HT-29 (cell line): ENCODE measurements at places on chromosomes 16 and 17. TPM values are rescaled to one million over a fixed set of nuclear protein-coding genes. Genes with fewer than 3 reads are reported as not detected.

The HOXB6 gene
- total RNA-seq: 160 and 174 TPM in 2 replicates

The ZPBP2 gene
- not detected in 2 replicates for total RNA-seq

The EVI2B gene
- not detected in 2 replicates for total RNA-seq

The DRC3 gene
- 0.03 and 0.78 TPM in 2 replicates for total RNA-seq

The RNF43 gene
- 113 and 136 TPM in 2 replicates for total RNA-seq

The CRYM gene
- 0.61 and 1.8 TPM in 2 replicates for total RNA-seq

The EFCAB13 gene
- total RNA-seq: 0.10 TPM in 1 of 2 replicates, not detected in the other

The ALOX15B gene
- not detected in 2 replicates for total RNA-seq

The NETO2 gene
- 5.7 and 7.1 TPM in 2 replicates for total RNA-seq

The STXBP4 gene
- total RNA-seq: 3.4 and 4.1 TPM in 2 replicates

The NTN1 gene
- 0.03 and 0.10 TPM in 2 replicates for total RNA-seq

- DNase-seq: no peak
Measured at GRCh38 chr17:64135000-64135399, 5.1 kb upstream of the ERN1 start.

DNA sequence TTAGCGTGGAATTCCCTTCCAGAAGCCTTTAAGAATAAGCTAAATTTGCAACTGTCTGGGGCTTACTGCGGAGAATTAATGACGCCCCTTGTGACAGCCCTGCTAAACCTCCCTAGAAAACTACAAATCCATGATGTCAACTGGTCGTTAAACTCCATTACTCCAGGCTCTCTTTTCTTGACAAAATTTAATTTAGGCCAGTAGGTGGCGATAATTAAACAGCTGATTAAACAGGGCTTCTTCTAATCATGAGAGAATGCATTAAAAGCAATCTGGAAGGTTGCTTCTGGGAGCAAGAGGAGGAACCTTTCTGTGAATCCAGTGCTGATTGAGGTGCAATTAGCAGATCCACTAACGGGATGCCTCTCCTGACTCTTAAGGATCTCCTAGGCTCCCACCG lies 8.1 kb upstream of the NLRP1 start:
- peak; percentile 55 for DNase-seq

GRCh38 chr17:1145311-1145986 lies 34.3 kb downstream of the ABR start:
- no peak for DNase-seq

GRCh38 chr16:66045626-66046025 lies 320.9 kb upstream of the CDH5 start:
- no peak for DNase-seq

GRCh38 chr17:81706232-81706611 lies 3.1 kb downstream of the MRPL12 start:
- DNase-seq: no peak

DNA sequence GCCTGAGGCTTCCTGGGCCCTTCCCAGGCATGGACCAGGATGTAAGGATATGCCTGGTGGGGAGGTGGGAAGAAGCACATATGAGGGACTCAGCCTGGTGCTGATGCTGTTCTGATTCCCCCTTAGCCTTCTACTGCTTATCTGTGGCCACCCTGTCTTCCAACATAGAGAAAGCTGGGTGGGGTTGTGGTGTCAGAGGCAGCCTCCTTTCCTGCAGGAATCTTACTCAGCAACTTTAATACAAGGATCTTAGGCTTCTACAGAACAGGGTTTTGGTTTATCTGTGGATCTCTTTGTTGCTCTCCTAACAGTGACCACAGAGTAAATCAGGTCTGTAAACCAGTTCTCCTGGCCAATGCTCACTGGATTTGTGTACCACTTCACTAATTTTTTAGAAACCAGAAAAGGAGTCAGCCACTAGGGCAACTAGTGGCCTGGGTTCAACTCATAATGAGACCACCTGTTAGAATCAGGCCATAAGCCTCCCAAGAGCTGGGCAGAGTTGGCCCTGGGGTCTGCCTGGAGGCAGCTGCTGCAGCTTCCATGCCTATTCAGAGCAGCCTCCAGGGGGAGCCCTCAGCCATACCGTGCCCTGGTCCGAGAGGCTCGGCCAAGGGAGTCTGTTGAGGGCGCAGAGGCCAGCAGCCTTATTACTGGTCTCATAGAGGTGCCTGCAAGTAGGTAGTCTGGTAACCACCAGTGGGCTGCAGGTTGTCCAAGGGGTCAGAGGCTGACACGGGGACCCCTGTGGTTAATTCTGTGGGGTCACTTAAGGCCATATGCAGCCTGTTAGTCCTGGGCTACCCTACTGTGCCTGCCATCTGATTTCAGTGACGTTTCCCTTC lies 7.1 kb downstream of the HAS3 start:
- DNase-seq: peak; percentile 68

DNA sequence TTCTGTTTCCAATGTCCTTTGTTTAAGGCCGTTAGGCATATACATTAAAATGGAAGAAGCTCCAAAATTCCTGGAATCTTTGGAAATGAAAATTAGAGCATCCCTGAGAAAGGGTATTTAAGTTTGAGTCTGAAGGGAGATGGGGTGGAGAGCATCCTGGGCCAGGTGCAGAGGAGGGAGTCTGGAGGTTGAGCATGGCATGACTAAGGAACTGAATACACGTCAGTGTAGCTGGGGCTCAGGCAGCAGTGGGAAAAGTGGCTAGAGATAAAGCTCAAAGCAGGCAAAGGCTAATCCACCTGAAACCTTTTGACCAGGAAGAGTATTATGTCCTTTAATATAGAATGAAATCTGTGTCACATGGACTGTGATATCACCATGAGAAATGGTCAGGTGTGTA lies 669.0 kb upstream of the RBFOX1 start:
- no peak for DNase-seq

DNA sequence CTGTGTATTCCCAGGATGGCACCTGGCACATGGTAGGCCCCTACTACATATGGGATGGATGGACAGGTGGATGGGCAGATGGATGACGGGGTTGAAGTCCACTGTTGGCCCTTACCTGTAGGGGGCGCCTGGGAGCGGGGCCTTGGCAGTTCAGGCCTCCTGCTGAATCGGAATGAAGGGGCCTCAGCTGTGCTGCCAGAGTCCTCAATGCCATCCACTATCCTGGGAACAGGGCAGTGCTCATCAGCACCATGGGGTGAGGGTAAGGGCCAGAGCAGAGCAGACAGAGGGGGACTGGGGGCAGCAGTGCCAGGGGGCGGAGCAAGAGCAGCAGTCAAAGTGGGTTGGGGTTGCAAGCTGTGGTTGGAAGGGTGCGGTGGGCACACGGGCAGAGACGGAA lies 8.3 kb upstream of the RAB5C start:
- peak; percentile 39 for DNase-seq

DNA sequence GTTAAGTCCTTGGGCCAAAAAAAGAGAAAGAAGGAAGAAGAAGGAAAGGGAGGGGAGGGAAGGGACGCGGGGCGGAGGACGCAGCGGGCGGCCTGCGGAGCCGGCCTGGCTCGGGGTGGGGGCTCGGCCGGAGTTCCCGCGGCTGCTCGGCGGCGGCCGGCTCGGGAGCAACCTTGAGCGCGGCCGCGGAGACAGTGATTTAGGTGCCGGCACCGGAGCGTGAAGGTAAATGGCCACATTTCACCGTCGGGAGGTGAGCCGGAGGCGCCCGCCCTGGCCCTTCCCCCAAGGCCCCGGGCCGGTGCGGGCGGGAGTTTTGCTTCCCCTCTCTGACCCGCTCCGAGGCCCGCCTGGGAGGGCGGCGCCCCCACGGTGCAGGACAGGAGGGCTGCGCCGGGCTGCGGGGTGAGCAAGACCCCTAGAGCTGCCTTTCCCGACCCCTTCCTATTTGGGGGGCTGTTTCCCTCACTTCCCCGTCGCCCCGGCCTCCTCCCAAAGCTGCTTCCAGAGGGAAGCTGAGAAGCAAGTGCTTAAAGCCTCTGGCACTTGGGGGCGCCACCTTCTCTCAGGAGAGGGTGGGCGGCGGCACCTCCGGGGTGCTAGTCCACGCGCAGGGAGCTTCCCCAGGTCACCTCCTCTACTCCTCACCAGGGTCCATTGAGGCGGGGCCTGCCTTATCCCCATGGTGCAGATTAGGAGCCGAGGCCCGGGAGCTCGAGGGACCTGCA lies 56.5 kb downstream of the MRM1 start:
- no peak for DNase-seq

DNA sequence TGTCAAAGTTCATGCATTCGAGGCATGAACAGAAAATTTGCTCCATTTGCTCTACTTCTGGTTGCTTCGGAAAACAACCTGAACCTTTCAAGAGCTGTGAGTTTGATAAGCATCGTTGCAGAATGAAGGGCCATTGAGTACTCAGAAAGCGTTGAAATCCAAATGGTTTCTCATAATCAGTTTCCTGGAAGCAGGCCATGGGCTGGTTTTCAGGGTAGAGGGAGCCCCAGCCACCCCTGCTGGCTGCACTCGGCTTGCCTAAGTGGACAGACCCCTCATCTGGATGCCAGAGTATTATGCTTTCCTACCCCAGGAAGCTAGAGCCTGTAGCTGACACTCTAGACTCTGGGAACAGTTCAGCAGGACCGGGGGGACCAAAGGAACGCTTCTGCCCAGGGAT lies 24.4 kb downstream of the SCNN1G start:
- no peak for DNase-seq

DNA sequence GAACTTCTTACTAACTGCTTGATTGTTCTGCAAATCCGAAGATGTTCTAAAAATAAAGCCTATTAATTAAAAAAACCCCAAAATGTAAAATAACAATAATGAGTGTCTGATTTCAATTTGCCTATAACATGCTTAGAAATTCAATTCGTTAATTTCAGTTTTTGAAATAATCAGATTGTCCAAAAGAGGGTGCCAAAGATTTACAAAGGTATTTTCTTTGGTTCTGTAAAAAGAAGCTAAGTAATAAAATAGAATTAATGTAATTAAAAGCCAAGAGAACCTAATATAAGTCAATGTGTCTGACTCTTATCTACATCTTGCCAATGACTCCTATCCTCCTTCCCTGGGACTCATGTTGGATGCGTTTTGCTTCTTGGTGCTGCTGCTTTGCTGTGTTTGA lies 75.0 kb upstream of the CPHXL start:
- peak; percentile 23 for DNase-seq

DNA sequence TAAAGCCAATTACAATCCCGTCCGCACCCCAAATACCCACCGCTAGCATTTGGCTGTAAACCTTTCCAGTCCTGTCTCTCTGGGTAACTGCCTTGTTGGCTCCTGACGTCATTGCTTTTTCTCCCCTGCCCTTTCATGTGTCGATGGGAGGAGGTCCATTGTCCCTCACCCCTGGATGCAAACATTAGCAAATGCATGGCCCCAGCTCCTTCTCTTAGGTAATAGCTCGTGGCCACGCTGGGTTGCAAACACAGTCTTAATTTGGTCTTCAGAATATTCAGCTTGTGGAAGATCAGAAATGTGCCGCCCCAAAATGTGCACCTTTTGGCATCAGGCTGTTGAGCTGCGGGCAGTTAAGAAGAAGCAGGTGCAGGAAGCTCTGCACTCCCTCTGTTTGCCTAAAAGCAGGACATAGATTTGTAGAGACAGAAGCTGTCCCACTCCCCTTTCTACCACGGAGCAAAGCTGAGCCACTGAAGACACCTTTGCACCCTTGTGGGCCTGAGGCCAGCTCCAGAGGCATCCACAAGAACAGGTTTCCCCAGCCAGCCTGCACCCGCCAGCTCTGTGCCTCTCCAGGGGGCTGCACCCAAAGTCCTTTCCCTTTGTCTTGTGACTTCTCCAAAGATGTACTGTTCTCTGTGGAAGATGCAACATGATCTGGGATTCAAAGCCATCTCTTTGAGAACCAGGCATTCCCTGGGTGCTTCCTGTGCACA lies 127.3 kb downstream of the MGAT5B start:
- DNase-seq: no peak

- DNase-seq: no peak
Measured at GRCh38 chr17:47873200-47874090, 22.5 kb upstream of the SP6 start.

- DNase-seq: peak; percentile 44
Measured at GRCh38 chr17:81528651-81529436, 667 bp downstream of the FSCN2 start.

- DNase-seq: no peak
Measured at GRCh38 chr17:49576917-49577649, 1.4 kb downstream of the NXPH3 start.

DNA sequence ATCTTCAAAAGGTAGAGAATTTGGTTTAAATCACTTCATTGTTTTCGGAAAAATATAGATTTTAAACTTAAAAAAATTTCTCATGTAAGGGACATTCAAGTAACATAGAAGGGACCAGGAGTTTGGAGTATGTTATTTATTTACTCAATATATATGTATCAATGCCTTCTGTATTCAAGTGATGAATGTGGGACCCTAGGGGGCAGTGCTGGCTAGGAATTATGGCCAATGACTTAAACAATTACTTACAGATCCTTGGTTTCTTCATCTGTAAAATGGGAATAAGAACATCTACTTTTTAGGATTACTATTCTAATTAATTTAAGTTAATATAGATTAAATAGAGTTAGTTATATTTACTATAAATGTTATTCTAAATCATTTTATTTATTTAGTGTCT lies 886.3 kb upstream of the RBFOX1 start:
- DNase-seq: no peak

- DNase-seq: no peak
Measured at GRCh38 chr16:64240586-64240985, 881.3 kb downstream of the CDH11 start.

- DNase-seq: no peak
Measured at GRCh38 chr16:27847030-27847550, 216.4 kb downstream of the GSG1L start.

DNA sequence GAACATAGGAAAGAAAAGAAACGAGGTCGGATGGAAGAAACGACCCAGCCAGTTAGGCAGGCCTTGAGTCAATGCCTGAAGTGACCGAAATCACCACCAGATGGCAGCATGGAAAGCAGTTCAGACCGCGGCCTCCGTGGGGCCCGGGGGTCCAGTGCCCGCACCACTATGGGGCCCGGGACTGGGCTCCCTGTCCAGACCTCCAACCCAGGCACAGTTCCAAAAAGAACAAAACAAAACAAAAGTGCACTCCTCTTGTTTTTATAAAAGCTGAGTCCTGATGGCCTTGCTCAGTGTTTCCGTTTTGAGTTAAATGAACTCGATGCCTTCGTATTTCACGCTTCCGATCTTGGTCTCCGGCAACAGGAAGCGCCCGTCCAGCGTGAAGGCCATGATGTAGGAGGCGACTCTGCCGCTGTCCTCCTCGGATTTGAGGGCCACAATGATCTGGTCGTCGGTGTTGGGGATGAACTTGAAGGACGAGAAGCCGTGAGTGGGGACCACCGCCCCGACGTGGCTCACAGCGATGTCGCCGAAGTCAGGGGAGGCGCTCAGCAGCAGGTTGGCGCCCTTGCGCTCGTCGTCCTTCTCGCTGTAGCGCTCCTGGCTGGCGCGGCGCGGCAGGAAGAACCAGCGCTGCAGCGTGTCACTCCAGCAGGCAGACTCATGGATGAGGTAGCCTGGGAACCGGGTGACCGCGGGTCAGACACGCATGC lies 13.7 kb upstream of the LGALS3BP start:
- peak; percentile 77 for DNase-seq

- DNase-seq: no peak
Measured at GRCh38 chr17:27862004-27862403, 31.2 kb downstream of the LYRM9 start.
